ENCODE measurements at places on chromosomes 1 and 21.

- no peak for DNase-seq
Measured at GRCh38 chr1:38053416-38054091, 7.0 kb upstream of the POU3F1 start.

DNA sequence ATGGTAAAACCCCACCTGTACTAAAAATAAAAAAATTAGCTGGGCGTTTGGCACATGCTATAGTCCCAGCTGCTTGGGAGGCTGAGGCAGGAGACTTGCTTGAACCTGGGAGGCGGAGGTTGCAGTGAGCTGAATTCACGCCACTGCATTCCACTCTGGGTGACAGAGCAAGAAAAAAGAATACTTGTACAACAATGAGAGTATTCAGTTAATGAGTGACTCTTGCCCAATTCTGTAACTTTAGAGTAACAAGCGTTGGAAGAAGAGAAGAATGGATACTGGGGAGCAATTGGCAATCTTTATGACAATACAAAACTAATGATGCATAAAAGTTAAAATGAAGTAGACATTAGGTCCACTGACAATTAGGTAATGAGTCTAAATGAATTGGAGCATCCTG lies 10.5 kb downstream of the ANXA9 start:
- DNase-seq, result no peak

- no peak for DNase-seq
Measured at GRCh38 chr1:207789386-207789785, 37.5 kb downstream of the CD46 start.

DNA sequence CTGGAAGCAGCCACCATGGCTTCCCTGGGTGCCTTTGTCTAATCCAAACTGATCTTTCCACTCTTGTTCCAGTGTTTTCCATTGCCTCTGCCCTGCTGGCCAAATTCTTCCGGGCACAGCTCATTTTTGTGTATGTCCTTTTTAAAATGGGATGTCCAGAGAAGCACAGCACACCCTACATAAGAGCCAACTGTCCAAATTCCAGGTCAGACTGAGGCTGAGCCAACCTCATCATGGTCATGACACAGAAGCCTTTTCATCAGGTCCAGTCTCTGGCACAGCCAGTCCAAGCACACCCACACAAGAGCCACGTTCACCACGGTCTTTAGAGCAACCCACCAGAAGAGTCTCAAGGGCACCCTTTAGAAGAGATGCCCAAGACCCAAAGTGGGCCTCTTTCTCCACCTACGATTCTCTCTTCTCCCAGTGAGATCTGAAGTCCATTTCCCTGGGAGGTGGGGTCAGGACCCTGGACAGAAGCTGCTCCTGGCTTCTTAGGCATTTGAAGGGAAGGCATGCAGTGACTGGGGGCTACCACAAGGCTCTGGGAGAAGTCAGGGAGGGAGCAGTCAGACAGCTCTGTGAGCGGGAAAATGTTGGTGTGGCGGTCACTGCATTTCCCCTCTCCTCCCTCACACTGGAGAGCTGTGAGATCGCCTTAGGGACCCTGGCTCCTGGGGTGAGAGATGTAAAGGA lies 53.2 kb downstream of the SYT2 start:
- DNase-seq, result no peak

- no peak for DNase-seq
Measured at GRCh38 chr1:98110674-98111073, 189.8 kb upstream of the DPYD start.

- DNase-seq, result no peak
Measured at GRCh38 chr1:34781844-34782391, 904 bp downstream of the GJB3 start.

DNA sequence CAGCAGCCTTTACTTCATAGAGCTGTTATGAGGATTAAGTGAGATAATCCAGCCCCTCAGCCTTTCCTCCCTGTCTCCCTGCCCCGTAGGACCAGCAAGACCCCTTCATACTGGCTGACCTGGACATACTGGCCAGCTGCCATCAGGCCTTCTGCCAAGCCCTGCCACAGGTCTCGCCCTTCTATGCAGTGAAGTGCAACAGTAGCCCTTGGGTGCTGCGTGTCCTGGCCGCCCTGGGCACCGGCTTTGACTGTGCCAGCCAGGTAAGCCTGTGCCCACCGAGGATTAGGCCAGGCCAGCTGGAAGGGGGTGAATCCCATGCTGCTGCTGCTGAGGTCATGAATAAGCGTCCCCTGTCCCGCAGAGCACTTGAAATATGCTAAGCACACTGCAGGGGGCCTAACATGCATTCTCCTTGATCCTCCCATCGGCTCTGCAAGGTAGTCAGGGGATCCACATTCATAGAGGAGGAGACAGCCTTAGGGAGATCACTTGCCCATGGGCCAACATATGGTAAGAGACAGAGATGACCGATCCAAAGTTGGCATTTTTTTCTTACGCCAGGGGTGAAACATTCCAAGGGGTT lies 73.3 kb upstream of the TINAGL1 start:
- no peak for DNase-seq

DNA sequence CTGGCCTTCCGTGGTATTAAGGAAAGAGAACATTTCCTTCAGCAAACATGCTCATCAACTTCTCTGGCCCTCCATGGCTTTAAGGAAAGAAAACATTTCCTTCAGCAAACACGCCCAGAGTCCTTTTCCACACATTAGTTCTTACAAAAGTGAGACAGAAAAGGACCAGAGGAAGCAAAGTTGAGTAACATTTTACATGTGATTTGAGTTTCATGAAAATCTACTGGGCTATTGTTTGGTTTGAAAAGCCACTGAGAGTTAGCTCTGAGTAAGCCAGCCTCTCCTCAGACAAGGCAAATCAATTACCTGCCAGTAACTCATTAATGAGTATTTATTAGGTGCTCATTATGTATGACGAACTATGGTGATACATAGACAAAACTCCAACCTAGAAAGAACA lies 78.0 kb downstream of the NID1 start:
- DNase-seq, result no peak

DNA sequence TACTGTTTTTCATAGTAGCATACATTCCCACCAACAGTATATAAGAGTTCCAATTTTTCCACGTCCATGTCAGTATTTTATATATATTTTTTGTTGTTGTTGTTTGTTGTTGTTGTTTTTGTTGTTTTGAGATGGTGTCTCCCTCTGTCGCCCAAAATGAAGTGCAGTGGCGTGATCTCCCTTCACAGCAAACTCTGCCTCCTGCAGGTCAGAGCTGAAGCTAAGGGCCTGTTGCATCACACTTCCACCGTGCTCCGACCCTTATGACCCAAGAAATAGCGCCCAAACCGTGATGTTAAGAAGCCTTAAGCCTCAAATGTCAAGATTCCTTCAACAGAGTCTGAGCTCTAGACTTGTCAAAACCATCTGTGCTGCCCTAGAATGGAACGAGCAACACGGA lies 2032.3 kb downstream of the MRPL39 start:
- no peak for DNase-seq
